Fibroblast of skin of left biceps (primary cell): ENCODE measurements at places on chromosomes 16 and 17.

DNA sequence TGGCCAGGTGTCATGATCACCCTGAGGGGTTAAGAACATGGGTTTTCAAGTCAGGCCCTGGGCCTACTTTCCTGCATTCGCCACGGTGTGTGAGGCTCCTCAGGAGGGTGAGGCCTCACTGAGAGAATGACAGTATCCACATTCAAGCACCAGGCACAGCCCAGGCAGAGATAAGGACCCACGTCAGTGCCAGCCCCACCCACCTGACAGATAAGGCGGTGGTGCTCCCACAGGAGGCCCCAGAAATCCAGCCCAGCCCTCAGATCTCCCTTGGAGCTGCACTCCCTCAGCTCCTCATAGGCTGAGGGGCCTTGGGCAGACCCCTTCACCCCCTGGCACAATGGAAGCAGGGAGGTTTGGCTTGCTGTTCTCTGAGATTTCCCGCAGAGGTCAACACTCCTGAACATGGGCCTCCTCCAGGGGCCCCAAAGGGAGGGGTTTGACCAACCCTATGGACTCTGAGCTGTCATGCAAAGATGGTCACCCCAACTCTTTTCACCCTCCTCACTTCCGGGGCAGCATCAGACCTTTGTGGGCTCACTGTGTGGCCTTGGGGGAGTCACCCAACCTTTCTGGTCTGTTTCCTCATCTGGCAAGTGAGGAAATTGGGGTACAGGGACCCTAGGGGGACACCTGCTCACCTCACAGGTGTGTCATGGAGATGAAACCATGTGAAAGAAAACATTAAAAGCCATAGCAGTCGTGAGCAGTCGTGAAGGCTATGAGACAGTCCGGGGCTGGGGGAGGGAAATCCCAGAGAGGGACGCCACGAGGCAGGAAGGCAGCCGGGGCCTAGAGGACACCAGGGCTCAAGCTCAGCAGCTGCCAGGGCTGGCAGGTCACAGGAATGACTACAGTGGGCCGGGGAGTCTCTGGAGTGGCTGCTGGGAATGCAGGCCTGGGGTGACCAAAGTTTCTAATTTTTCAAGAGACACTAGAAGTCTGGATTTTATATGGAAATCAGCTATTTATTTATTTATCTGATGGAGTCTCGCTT lies 15.4 kb downstream of the PLLP start:
- DNase-seq, result no peak

DNA sequence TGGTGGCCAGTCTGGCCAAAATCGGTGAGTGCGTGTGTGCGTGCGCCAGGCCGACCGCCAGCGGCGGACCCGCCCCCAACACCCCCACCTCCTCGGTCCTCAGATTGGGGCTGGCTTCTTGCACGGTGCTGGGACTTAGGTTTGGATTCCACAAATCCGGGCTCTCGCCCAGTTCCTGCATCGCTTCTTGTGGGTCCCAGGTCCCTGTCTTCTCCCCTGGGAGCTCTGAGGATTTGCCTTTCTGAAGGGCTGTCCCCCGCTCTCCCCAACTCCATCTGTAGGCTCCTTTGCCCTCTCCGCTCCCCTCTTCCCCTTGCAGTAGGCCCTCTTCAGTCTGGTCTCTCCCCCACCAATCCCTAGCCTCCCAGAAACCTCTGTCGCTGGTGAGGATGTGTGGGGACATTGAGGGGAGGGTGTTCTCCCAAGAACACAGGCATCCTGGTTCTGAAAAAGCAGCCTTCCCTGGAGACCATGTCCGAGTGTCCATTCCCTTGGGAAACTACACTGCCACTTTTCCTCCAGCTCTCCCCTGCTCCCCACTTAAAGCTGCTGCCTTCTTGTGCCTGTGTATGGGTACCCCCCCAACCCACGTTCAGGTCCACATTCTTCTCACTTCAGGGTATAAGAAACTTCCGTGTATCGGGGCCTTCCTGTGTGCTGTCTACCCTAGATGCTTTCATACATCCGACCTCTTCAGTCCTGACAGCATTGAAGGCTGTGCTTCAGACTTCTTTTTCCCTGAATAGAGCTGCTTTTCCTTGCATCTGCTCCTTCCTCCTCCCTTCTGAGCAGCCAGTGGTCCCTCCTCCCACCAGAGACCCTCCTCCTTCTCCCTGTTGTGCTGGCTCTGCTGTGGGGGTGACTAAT lies 632 bp downstream of the SLC9A5 start:
- DNase-seq, result no peak

- DNase-seq, result no peak
These were observed 9.1 kb upstream of the SLC12A3 start for GRCh38 chr16:56855946-56856345.

- no peak for DNase-seq
These were observed at the start of gene WIPI1 for GRCh38 chr17:68457168-68457538. Gene WIPI1, minus strand, starts transcription at chr17:68457496. Its CDS starts 75 bp downstream, at chr17:68457421.

DNA sequence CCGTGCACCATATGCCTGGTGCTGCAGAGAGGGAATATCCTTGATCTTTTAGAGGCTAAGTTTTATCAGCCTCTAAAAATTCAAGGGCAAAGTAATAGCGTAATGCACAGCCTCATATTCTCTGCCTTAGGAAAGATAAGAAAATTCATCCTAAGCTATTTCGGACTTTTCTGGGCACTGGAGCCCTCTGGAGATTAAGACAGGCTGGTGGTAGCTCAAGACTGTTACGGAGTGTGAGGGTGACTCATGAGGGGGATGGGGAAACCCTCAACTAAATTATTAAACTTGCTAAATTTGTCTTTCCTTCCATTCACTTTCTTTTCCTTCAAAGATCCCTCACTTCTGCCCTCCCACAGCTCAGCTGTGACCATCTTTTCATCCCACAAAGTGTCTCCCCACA lies 73.3 kb downstream of the RPH3AL start:
- DNase-seq, result no peak

DNA sequence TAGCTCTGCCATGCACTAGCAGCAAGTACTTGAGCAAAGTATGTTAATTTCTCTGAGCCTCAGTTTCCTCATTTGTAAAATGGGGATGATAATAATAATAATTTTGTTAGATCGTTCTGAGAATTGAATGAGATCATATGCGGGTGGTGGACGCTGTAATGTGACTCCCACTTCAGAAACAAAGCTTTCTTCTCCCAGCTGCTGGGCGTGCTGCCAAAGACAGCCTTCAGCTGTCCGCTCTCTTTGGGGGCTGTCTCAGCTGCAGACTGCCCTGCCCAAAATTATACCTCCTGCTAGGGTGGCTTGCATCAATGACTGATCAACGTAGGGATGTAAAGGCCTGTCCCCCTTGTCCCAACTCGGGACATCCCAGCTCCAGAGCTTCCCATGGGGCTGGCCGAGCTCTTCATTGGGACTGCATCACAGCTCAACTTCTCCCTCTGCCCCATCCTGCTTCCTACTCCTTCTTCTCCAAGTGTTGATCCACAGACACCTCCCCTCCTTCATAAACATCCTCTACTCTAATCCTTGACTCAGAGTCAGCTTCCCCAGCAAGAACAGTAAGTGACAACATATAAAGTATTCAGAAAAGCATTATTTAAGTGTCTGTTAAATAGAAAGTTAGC lies 30.7 kb upstream of the CDH5 start:
- DNase-seq, result peak; percentile 36

DNA sequence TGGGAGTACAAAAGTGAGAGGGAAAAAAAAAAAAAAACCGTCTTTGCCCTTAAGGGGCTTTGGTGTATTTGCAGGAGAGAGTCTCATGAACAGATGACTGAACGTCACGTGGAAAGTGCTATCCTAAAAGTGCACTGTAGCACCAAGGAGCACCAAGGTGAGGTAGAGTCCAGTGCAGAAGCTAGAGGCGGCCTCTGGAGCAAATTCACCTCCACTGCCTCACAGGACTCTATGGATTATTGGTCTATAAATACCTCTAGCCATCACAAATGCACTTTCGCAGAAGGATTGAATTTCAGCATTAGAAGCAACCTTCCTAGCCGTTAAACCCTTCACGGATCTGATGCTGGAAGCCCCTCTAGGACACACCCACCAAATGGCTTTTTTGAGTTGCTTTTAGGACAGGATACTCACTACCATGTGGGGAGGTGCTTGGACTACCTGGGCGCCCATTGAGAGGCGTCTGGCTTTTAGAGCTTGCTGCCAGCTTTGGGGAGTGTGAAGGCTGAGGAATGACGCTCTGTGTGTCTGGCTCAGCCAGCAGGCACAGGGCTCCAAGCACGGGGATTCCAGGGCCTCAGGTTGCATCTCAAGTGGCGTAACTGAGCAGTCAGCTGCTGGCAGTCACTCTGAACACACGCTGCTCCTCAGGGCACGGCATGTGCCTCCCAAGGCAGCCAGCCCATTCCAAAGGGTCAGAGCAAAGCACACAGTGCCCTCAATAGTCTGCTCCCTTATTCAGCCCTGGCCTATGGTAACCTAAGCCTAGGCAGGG lies 52.7 kb downstream of the CDRT4 start:
- no peak for DNase-seq

- DNase-seq, result no peak
These were observed 15.9 kb upstream of the ADGRG1 start for GRCh38 chr16:57612494-57612893.

DNA sequence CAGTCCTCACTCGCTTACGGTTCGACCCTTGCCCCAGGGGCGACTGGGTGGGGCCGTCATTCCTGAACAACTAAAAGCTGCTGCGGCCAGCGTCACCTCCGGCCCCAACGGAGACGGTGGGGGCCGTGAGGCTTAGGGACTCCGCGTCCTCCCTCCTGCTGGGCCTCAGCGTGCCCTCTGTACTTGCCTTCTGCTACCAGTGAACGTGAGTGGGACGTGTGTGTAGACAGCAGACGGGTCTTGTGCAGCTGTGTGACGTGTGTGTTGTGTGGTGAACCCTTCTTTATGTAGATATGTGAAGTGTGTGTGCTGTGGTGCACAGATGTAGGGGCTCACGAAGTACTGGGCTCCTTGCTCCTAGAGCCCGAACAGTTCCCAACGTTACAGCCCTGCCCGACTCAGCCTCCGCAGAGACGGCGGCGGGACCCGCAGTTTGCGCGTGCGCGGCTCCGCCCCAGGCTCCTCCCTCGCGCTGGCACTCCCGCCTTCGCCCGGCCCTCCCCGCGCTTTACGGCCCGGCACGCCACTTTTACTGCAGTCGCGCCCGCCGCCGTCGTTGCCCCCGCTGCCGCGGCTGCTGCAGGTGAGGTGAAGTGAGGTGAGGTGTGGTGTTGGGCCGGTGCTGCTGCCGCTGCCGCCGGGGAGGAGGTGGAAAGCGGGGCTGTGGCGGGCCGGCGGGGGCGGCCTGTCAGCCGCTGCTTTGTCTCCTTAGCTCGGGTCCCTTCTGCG lies at the start of gene PHAF1:
TSS of gene PHAF1 (plus strand) at position 535 of the 729 bp plus-strand sequence. CDS start 235 bp downstream, outside the sequence.
- DNase-seq, result peak; percentile 70

DNA sequence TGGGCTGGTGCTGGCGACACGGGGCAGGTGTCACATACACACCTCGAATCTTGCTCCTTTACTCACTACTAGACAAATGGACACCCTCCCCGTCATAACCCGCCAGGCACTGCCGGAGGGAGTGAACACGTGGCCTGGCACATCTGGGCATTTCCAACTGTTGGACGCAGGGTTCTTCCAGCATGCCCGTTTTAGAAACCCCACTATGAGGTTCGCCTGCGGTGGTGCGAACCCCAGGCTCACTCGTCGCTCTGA lies 6.8 kb upstream of the CEP131 start:
- no peak for DNase-seq

DNA sequence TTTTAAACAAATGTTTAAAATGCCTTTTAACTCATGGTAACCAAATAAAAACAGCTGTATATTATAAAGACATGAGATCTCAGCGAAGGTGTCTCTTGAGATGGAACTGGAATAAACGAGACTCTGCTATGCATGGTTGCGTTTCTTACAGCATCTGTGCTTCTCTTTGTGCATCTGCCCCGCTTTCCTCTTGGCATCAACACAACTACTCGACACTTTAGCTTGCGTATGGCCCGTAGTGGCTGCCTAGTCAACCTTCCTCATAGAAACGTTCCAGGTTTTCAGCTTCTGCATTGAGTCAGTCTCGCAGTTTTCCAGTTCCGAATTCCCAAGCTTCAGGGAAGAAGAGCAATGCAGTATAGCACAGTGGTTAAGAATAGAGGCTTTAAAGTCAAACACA lies 214.9 kb downstream of the CEP112 start:
- DNase-seq, result no peak

- DNase-seq, result no peak
These were observed 143.1 kb upstream of the CACNG5 start for GRCh38 chr17:66691644-66692420.

DNA sequence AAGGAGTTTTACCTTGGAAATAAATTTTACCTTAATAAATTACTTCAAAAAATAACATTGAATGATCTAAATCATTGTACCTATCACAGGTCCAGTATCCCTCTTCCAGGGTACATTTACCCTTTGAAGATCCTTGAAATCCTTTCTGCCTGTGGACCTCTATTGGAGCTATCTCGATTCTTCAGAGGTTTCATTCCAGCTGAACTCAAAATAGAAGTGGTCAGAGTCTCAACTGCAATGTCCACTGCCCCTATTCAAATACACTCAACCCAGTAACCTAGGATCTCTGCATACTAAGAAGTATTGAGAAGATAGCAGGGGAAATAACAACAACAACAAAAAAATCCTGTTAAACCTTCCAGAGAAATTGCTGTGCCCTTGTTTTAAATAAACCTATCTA lies 9.3 kb downstream of the ABCA5 start:
- no peak for DNase-seq

DNA sequence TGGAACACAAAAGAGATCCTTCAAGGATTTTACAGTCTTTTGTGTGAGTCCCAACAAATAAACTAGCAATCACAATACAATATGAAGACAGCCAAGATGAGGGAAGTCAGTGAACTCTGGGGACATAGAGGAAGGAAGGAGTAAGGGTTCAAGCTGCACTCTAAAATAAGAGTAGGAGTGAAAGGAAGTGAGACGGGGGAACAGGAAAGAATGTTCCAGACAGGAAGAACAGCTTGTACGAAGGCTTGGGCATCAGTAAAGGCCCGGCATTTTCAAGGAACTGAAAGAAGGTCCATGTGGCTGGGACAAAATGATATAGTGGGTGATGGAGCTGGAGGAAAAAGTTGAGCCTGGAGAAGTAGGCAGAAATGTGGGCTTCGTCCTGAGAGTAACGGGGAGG lies 4.5 kb downstream of the CCL17 start:
- no peak for DNase-seq

DNA sequence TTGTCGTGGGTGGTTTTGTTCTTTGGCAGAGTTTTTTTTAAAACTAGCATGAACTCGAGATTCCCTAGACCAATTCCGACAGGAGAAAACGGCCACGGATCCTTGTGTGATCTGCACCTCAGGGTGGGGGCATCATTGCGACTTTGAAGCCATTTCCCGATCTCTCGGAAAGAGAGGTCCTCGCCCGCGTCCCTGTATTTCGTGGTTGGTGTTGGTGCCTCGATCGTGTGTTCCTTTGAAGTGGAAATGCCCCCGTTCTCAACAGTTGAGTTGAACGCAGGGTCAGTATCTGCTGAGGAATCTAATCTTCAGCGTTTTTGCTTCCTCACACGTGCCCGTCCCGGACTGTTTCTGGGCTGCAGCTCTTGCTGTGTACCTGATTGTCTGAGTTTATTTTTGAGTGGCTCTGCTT lies 1.1 kb downstream of the CRAMP1 start:
- no peak for DNase-seq

GRCh38 chr17:8997994-8998628 lies 23.2 kb upstream of the NTN1 start:
- DNase-seq, result no peak

GRCh38 chr17:47834756-47835155 lies 3.3 kb downstream of the LRRC46 start:
- no peak for DNase-seq
